ENCODE measurements at places on chromosomes 5 and 9.

DNA sequence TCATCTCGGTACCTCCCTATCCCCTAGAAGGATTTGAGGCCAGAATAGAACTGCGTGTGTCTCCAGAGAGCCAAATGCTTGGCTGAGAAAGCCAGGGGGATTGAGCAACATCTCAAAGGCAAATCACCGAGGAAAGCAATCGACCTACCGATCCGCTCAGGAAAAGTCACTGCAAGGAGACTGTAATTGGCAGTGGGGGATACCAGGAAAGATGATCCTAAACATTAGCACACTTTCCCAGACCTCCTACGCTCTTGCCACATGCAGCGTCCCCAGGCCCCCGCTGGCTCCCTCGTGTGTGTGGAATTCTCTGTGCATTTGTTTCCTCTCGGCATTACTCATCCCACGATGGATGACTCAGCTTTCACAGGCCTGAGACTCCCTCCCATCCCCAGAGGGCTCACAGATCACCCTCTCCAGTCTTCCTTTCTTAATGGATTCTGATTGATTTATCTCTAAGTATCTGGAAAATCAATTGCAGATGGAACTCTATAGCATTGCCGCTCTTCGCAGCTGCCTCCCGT lies 82.2 kb upstream of the ICE1 start:
- peak; percentile 86 for DNase-seq

DNA sequence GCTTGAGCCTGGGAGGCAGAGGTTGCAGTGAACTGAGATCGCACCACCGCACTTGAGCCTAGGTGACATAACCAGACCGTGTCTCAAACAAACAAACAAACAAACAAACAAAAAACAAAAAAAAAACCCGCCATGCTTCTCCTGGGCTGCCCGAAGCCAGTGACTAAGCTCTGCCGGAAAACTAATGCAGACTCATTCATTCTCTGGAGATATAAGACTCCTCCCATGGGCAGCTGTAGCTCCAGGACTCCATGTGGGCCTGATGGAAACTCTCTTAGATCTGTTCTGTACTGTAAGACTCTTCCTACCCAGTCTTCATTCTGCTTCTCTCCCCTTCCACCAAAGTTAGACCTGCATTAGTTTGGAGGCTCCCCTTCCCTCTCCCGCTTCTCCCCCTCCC lies 11.1 kb downstream of the GLDC start:
- DNase-seq: no peak

DNA sequence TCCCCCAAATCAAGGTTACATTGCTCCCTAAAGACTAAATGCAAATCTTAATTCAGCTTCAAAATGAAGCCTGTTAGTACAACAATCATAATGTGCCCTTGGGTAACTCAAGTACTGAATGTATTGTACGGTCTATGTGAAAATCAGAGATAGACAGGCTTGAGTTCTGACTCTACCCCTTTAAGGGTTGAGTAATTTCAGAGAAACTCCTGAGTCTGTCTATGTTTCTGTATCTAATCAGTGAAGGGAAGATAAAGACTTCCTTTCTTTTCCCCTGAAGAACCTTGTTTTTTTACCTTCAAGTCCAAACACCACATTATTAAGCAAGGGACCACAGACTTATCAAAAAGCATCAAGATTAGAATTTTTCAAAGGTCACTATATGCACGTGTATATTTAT lies 108.2 kb downstream of the MPDZ start:
- DNase-seq: no peak

GRCh38 chr9:93810028-93810971 lies 144.9 kb downstream of the BARX1 start:
- DNase-seq: no peak

- DNase-seq: no peak
These were observed 32.1 kb downstream of the SNX24 start for GRCh38 chr5:122877518-122877917.

DNA sequence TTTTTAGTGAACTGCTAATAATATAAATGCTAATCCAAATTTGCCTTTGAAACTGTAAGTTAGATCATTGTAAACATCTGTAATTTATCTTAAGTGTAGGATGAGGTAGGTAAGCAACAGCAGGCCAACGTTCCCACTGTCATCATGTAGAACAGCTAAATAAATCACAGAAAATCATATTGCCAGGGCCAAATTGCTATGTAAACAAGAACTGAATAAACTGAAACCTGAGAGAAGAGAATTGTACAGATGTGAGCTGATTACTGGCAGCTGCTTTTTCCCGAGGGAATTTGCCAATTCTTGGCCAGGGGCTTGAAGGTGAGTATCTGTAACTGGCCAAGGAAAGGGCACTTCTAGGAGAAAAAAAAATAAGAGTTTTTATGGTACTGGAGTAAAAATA lies 97.6 kb downstream of the CDH10 start:
- DNase-seq: no peak

DNA sequence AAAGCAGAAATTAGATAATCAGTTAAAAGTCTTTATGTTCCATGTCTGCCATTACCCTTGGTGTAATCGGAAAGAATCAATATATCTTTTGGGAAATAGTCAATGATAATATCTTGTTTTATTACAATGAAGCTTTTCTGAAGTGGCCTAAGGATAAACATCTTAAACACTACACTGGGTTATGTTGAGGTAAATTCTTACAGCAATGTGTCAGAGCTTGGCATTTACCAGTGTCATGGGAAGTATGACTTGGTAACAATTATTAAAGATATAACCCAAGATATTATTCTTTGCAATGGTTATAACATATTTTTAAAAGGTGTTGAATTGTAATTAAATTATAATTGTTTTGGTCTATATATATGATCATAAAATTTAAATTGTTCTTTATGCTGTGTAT lies 84.7 kb downstream of the CFAP95 start:
- no peak for DNase-seq

Measured in HS-27A (cell line).